ENCODE measurements at places on chromosomes 2 and 18. TPM values are rescaled to one million over a fixed set of nuclear protein-coding genes. Genes with fewer than 3 reads are reported as not detected.

DNA sequence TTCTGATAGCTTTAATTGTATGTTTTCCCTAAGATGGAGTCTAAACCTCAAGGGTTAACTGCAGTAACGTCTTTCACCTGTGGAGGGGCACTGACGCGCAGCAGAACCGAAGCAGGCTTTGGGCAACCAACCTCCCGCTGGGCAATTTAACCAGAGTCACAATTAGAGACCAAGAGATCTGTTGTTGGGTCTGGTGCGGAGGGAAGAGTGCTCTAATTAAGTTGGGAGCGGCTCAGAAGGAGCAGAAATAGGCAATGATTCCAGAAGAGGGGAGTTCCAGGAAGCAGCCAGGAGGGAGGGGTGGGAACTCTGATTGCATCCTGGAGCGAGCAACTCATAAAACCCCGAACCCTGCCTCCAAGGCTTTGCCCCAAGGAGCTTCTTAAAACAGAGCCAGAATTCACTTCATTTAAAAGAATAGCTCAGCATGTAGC is 245.8 kb downstream of the PAX3 start:
- DNase-seq, result no peak

GRCh38 chr2:132837769-132838168 is 167.8 kb upstream of the LYPD1 start:
- DNase-seq, result no peak

DNA sequence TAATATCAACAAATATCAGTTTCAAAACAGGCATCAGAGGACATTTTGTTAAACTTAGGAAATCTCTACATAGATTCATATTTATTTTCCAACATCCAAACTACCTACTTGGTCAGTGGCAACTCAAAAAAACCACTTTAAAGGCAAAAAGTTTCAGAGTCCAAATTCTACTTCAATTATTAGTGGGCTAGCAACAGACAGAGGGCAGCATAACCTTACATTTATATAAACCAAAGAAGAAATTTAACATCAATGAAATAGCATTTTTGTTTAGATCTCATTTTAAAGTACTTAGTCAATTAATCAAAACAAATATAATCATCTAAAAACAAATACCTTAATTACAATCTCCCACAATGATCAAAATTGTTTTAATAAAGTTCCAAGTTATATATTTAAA is 33.3 kb downstream of the RTTN start:
- no peak for DNase-seq

- no peak for DNase-seq
These were observed 156.7 kb downstream of the CPS1 start for GRCh38 chr2:210713122-210713521.

DNA sequence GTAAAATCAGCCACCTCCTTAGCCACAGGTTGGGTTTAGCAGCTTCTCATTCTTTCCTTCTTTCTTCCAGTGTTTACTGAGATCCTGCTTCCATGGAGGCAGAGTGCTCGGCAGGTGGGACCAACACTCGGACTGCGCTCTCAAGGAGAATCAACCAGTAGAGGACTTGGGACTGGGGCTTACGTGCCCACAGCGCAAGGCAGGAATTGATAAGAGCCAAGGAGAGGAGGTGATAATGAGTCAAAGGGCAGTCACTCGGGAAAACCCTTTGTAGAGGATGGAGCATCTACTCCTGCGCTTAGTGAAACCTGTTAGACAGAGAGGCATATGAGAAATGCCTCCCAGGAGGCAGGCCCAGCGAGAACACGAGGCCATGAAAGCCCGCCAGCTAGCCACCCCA is 2.9 kb upstream of the MRO start:
- DNase-seq, result no peak

- DNase-seq, result no peak
These were observed 67.1 kb downstream of the RAB31 start for GRCh38 chr18:9775178-9775577.

DNA sequence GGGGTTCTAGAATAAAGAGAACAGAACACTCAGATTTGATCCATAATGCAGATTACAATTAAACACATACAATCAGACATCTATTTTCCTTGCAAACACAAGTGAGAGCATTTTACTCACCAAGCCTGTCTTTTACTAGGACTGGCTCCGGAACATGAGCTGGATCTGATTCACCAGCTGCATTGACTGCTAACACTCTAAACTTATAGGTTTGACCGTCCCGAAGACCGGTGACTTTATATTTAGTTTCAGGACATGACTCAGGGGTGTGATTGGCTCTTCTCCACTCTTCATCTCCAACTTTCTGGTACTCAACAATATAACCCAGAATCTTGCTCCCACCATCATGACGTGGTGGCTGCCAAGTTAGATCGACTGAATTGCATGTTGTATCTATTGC is 112.4 kb downstream of the PLEKHA3 start:
- DNase-seq, result no peak

Gene IL1R2
- total RNA-seq, result not detected
